ENCODE measurements at places on chromosomes 11 and 22. TPM values are rescaled to one million over a fixed set of nuclear protein-coding genes. Genes with fewer than 3 reads are reported as not detected.

DNA sequence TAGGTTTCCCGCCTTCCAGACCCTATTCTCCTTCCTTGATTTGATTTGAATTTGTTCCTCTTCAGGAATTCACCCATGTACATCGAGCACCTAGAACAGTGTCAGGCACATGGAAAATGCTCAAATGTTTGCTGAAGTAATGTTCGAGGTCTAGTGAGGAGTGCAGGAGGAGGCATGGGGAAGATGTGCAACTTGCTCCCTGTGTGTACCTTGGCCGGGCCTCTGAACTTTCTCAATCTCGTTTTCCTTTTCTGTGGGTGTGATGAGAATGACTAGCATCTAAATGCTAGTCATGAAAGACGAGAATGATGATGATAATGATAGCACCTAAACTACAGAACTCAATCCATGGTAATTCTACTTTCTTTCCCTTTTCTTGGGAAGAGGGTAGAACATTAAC, 279.1 kb upstream of the PLET1 start:
- no peak for ATAC-seq

DNA sequence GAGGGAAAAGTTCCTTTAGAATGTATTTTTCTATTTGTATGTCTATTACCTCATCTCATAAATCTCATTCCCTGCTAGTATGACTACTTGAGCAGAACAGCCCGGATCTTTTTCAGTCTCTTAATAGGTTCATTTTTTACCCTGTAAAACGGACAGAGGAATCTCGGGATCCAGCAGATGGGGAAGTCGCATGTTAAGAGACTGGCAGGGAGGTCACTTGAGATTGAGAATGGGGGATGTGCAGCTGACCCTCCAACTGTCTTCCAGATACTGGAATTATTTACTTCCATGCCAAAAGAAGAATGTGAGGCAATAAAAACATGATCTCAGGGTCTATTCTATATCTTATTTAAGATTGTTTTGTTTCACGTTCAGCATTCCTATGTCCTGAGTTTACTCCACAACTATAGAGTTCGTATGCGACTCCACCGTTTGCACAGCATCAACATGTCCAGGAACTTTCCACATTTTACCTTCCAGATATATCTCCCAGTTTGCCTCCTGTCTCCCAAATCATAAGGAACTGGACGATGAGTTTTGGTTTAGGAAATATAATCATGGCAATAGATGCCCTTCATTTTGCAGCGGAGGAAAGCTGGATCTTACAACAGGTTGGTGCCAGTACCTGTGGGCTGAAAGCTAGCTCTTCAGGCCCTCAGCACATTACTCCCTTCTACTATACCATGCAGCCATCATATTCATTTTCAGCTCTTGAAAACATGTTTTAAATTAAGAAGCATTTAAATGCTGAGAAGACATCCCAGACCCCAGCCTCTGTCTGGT, 181.5 kb downstream of the MAML2 start:
- peak; percentile 86 for ATAC-seq

Gene B4GAT1
- total RNA-seq, result 41.1 TPM

Gene KLHL35
- 8.7 TPM for total RNA-seq

Gene TPCN2
- 17.2 TPM for total RNA-seq

Measured in motor neuron (in vitro differentiated cells).